ENCODE measurements at places on chromosomes 5 and 9. TPM values are rescaled to one million over a fixed set of nuclear protein-coding genes. Genes with fewer than 3 reads are reported as not detected.

Gene NDFIP1
- total RNA-seq: 32.9 TPM

Gene OCLN
- 0.90 TPM for total RNA-seq

Gene GDNF
- not detected for total RNA-seq

Gene ZNF622
- total RNA-seq: 24.9 TPM

Gene PCDHA1
- not detected for total RNA-seq

Gene PCDHGA11
- total RNA-seq: 4.0 TPM

Gene CAMK4
- 0.13 TPM for total RNA-seq

Gene MCIDAS
- total RNA-seq: not detected

Gene SLC2A8
- 10.2 TPM for total RNA-seq

Gene EPB41L4A
- 27.6 TPM for total RNA-seq

Gene ATP10B
- under 0.01 TPM for total RNA-seq

Gene IFNB1
- total RNA-seq: not detected

Gene PCDHGA9
- total RNA-seq: 1.4 TPM

Gene C9orf50
- not detected for total RNA-seq

Gene DMAC1
- 9.5 TPM for total RNA-seq

Gene C9
- total RNA-seq: under 0.01 TPM

Gene PROB1
- total RNA-seq: 5.1 TPM

Gene DNAI1
- total RNA-seq: not detected

Gene ZNF883
- 0.38 TPM for total RNA-seq

Gene SOX30
- not detected for total RNA-seq

Gene LRRC19
- not detected for total RNA-seq

Gene PCDHGA3
- total RNA-seq: 0.63 TPM

Gene RFESD
- total RNA-seq: 1.2 TPM

Gene ESM1
- total RNA-seq: 73.0 TPM

Gene OTULIN
- total RNA-seq: 13.3 TPM

Gene CEL
- total RNA-seq: 0.13 TPM

Gene P4HA2
- total RNA-seq: 29.8 TPM

Gene TSSK1B
- total RNA-seq: not detected

Gene FSTL4
- total RNA-seq: 0.25 TPM

Gene GKAP1
- total RNA-seq: 0.89 TPM

Gene BSPRY
- not detected for total RNA-seq

Gene C5orf34
- total RNA-seq: 3.7 TPM

Gene SUSD1
- total RNA-seq: 35.9 TPM

Gene SLC6A19
- not detected for total RNA-seq

Gene FOXD1
- 0.13 TPM for total RNA-seq

Gene MOCS2
- 20.6 TPM for total RNA-seq

Gene SEMA6A
- 51.1 TPM for total RNA-seq

Gene TMEM252
- not detected for total RNA-seq

Gene DRD1
- total RNA-seq: not detected

Gene MEF2C
- total RNA-seq: 118 TPM

Gene ZNF879
- 2.6 TPM for total RNA-seq

Gene TUSC1
- total RNA-seq: 7.6 TPM

Gene WWC1
- 0.63 TPM for total RNA-seq

Gene INSL6
- not detected for total RNA-seq
